Left renal pelvis (tissue), 4 donors: ENCODE measurements at places on chromosomes 11 and 22. TPM values are rescaled to one million over a fixed set of nuclear protein-coding genes. Genes with fewer than 3 reads are reported as not detected.
A peak's percentile ranks its signal among the peaks of the same experiment; 100 is the strongest.

DNA sequence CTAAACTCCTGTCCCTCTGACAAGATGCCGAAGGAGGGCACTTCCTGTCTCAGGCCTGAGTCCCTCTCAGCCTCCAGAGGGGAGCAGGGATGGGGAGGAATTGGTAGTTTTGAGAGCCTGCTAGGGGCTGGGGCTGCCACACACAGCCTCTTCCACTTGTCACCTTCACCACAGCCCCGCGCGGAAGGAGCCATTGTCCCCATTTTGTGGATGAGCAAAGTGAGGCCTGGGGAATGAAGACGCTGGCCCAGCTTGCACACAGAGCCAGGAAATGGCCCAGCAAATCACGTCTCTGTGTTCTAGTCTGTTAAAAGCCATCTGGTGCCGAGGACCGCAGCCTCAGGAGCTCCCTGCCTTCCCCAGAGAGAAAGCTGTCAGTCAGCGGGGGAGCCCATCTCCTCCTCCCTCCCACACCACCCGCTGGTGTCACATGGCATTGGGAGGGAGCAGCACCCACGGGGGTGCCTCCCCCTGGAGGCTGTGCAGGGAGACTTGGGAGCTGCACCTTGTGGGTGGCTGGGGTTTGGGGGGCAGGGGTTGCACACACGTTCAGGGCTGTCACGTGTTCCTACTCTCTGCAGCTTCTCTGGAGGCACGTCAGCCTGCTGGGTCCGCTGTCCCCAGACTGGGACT is 34.6 kb downstream of the RASD2 start:
- DNase-seq: no peak

DNA sequence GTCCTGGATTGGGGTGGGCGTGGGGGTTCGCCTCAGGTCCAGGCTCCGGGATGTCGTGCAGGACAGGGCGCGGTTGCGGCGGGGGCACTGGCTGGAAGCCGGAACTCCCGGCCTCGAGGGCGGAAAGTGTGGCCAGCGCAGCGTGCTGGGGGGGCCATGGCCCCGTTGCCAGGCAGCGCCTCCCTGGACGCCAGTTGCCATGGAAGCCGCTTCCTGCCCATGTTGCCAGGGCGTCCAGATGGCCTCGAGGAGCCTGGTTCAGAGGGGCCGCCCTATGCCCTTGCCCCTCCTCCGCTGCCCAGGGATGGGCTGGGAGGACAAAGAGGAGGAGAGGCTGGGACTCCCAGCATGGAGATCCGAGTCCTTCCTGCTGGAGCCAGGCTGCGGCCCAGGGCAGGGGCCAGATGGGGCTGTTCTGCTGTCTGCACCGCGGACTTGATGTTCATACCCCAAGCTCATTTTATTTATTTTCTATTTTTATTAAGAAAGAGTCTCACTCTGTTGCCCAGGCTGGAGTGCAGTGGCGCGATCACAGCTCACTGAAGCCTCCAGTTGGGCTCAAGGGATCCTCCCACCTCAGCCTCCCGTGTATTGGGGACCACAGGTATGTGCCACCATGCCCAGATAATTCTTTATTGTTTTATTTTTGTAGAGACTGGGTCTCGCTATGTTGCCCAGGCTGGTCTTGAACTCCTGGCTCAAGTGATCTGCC is 4.6 kb upstream of the CCDC188 start:
- no peak for DNase-seq

Gene NXPE1
- polyA plus RNA-seq: not detected

DNA sequence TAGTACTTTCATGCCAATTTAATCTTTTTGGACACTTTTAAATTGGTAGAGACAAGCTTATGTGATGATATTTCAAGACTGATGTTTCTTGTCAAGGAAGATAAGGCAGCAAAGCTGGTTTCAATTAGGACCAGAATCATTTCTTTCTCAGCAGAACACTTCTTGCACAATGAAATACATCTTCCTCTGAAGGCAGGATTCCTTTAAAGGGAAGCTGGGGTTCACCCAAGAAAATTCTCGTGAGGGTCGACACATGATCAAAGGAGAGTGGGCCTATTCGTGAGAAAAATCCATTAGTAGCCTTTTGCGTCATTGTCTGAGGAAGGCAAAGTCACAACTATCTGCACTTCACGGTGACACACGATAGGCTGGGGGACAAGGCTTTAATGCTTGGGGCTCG is 17.6 kb downstream of the TTC12 start:
- DNase-seq: no peak

- peak; percentile 70 for DNase-seq
These were observed 8.3 kb downstream of the FXYD2 start for GRCh38 chr11:117816151-117816741.

GRCh38 chr11:87820011-87820410 is 355.2 kb downstream of the RAB38 start:
- no peak for DNase-seq

DNA sequence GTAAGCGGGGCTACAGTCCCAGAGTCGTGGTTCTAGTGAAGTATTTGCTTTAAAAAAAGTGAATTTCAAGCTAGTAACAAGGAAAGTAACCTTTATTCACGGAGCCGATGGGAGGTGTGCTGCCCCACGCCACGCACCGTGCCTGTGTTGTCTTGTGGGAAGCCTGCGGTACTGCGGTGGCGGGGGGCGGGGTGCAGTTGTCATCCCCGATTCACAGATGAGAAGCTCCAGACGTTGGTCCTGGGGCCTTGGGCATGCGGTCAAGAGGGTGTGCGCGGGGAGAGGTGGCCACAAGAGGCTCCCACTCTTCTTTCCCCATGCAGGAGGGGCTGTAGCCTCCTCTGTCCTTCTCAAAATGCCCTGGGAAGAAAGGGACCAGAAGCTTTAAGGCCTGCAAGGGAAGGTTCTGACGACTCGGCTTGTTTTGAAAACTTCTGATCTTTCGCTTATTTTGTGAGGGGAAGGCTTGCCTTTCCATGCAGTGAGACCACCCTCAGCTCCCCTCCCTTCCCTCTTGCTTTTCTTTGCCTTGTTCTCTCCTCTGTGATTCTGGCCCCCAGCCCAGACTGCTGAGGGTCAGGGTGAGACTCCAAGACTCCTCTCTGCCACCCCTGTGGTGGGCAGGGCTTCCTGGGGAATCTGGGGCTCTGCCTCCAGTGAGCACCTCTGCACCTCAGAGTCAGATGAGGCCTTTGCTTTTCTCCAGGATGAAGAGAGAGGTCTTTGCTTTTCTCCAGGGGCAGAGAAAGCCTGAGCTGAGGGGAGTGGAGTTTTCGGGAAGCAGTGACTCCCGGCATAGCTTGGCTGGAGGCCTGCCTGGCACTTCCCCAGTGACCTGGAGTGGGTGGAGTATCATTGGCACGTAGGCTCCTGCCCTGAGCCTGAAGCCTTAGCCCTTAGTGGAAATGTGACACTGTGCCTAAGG is 6.2 kb downstream of the GLB1L3 start:
- no peak for DNase-seq

Gene DERL3
- 5.2 TPM for polyA plus RNA-seq

Gene IL18
- 14.3 TPM for polyA plus RNA-seq

Gene CBLIF
- not detected for polyA plus RNA-seq

GRCh38 chr22:42553475-42554361 is at the start of gene SERHL2:
Gene SERHL2, plus strand, starts transcription at chr22:42553956. Its CDS starts 65 bp downstream, at chr22:42554021.
- peak; percentile 64 for DNase-seq
